ENCODE measurements at places on chromosomes 1 and 21.

DNA sequence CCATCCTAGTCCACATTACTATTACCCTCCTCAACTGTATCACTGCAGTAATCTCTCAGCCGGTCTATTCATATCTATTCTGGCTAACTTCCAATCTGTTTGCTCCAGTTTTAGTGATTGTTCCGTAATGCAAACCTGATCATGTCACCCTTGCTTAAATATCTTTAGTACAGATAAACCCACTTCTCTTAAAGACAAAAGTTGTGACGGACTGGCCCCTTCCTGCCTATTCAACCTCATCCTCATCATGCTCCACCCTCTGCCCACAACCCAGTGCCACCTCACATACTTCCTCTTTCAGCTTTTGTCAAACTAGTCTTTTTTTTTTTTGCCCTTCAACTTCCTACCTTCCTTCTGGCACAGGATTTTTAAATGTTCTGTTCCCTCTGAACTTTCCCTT is 2.8 kb upstream of the C1orf162 start:
- peak; percentile 61 for DNase-seq

- no peak for DNase-seq
These were observed at the start of gene CFAP74 for GRCh38 chr1:2003541-2004131. Gene CFAP74 (minus strand): TSS chr1:2003786. CDS start chr1:1990956, 12,830 bp downstream.

- DNase-seq, result no peak
These were observed 11.4 kb downstream of the HP1BP3 start for GRCh38 chr1:20775700-20776099.

DNA sequence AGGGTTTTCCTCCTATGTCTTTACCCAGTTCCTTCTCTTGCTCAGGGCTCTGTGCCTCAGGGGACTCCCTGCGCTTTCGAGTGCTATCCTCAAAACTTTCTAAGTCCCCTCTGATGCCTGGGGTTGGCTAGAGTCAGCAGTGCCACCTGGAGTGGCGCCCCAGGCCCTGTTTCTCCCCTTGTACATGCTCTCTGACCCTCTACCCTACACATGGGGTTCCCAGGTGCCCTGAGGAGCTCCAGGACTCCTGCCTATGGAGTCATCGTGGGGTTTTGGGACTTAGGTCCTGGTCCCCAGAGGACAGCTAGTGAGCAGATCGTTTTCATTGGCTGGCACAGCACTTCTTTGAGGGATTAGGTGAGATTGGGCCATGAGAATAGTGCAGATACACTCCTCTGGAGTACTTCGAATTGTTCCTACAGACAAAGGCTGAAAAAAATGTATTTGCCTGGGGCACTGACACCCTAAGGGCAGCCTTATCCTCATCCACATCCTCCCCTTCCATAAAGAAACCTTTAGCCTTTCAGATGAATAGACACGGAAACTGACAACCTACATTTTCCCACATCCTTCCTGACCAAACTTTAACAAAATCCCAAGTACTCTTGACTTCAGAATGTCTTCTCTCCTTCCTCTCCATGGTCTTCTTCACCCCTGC is 41.5 kb downstream of the LGR6 start:
- DNase-seq, result no peak

DNA sequence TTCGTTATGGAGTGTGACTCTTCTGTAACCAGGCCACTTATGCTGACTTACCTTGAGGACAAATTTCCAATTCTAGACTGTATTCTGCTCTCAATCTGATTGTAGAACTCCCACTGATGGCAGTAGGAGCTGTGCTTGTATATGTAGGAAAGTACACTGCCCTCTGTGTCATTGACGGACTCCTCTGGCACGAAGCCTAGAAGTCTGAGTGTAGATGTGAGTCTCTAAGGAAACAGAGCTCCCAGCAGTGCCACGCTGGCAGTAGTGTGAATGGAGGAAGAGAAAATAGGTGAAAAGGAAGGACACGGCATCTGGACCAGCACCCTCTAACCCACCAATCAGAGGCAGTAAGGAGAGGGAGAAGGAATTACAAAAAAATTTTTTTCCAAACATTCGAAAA is 130.4 kb upstream of the ADGRL2 start:
- DNase-seq, result no peak

GRCh38 chr21:35016071-35016470 is 33.0 kb downstream of the RUNX1 start:
- no peak for DNase-seq

- no peak for DNase-seq
These were observed 27.8 kb upstream of the CNTN2 start for GRCh38 chr1:205015241-205015640.

GRCh38 chr1:178434899-178435435 is 61.8 kb downstream of the CLEC20A start:
- DNase-seq, result no peak

GRCh38 chr1:63148825-63149645 is 173.3 kb upstream of the FOXD3 start:
- no peak for DNase-seq

GRCh38 chr21:25836396-25836795 is 101.6 kb downstream of the GABPA start:
- no peak for DNase-seq

- DNase-seq, result no peak
These were observed 49.7 kb upstream of the IFI44L start for GRCh38 chr1:78570539-78570938.

- DNase-seq, result no peak
These were observed 808.7 kb downstream of the NCAM2 start for GRCh38 chr21:21806711-21807597.

DNA sequence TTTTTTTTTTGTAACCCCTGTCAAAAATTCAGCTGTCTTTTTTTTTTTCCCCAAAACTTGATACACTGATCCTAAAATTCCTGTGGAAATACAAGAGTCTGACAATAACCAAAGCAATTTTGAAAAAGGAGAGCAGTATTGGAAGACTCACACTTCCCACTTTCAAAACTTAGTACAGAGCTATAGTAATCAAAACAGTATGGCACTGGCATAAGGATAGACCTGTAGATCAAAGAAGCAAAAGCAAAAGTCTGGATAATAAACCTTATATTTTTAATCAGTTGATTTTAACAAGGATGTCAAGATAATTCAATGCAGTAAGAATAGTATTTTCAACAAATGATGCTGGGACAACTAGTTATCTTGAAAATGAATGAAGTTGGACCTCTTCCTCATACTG is 17.3 kb downstream of the FBXO28 start:
- DNase-seq, result no peak

DNA sequence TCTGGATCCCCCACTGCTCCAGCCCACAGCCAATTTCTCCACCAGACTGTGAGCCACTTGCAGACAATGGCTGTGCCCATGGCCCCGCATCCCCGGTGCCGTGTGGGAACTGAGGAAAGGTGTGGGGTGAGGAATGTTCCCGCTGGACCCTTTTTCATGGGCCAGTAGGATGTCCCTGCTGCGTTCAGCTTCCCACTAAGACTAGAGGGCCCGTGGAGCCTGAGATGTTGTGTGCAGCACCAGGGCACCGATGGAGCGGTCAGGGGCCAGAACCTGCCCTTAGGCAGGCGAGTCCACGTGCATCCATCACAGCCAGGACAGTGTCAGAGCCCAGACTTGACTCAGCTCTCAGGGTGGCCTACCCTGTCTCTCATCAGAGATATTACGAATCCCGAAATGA is 105.7 kb upstream of the COL6A1 start:
- no peak for DNase-seq

DNA sequence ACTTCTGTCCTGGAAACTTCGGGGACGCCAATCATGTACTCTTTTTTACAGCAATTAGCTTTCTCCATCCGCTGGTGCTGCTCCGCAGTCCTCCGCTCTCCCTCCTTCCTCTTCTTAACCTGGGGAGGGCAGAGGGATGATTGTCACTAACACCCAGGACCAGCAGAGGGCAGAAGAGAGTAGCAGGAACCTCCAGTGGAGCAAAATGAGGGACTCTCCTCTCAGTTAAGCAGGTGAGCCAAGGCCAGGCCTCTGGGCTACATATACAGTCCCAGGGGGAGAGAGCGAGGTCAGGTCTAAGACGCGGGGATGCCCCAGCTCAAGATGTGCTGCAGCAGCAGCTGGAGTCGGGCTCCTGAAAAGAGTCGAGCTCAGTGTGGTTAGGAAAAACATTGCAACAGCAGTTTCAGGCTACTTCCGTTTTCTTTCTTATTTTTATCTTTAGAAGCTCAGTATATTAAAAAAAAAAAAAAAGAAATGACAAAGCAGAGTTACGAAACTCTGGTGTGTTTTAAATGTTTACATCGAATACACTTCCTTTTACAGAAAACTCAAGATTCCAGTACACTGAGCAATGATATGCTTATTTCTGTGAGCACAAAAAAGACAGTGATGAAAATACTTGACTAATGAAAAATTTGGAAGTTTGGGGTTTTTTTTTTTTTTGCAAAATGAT is 25.7 kb upstream of the NLRP3 start:
- peak; percentile 88 for DNase-seq

DNA sequence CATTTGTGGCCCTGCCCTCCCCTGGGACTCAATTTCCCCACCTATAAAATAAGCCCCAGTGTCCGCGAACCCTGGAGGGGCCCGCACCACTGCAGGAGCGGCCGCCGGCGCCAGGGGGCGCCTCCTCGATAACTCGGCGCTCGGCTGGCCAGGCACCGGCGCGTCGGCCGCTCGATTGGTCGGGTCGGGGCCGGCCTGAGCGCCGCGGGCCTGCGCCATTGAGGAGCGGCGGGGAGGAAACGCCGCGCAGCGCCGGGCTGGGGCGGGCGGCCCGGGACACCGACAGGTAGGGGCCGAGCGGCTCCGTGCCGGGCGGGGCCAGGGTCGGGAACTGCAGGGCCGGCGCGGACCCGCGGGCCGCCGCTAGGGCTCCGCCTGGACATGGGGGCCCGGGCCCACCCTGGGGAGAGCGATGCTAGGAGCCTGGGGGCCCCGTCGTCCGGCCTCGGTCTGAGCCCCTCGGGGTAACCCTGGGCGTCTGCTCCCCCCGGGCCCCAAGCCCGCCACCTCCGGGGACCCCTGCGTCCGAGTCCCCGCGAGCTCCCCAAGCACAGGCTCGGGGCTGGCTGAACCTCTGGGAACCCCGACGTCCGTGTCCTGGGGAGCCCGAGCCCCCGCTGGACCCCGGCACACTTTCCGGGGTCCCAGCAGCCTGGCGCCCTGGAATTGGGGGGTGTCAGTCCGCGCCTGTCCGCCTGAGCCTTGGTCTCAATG is at the start of gene VPS13D:
TSS of gene VPS13D (plus strand) at position 196 of the 714 bp plus-strand sequence. CDS start 4,237 bp downstream, outside the sequence.
- peak; percentile 85 for DNase-seq

GRCh38 chr1:182888736-182889531 is 49.8 kb downstream of the DHX9 start:
- no peak for DNase-seq

DNA sequence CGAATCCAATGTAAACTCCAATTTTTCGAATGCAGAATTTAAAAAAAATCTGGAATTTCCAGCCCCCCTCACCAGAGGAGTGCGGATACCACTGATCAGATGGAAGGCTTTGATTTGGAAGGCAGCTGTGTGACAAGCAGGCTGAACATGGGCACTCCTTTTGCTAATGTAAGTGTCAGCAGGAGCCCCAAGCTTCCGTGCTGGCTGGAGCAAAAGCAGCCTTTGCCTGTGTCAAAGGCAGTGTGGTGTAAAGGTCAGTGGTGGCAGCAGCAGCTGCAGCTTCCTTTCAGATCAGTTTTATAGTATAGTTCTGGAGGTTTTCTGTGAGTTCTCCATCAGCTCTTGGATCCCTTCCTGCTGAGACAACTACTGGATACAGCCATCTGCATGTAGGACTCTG is 259.9 kb downstream of the CTH start:
- DNase-seq, result no peak

- no peak for DNase-seq
These were observed 1190.9 kb upstream of the PRMT6 start for GRCh38 chr1:105865546-105865945.

DNA sequence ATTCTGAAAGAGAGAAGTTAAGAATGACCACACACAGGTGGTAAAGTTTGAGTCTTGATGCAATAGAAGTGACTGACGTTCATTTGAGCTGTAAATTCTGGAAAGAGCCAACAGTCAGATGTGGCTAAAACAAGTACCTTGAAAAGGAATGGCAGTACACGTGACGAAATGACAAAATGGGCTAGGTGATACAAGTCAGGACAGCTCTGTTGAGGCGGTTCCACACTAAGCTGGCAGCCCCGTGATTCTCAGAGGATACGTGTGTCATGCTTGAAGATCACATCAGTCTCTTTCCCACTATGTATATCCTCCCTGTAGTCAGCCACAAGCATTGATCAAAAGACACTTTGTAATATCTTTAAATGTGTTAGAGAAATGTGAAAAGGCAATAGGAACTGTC is 881.3 kb upstream of the ADGRL2 start:
- DNase-seq, result no peak

DNA sequence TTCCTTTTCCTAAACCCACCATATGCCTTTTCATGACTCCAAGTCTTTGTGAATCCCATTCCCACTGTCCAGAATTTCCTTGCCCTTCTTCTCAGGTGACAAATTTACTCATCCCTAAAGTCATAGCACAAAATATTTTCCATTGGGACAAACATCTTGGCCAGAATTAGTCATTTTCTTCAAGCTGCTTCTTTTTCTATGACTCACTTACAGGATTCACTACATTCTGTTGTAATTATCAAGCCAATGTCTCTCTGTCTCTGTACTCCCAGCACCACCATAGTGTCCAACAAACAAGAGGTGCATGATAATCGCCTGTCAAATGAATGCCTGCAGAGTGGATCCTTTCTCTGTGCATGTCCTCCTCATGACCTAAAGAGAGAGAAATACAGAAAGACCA is 37.8 kb downstream of the SGIP1 start:
- DNase-seq, result no peak

DNA sequence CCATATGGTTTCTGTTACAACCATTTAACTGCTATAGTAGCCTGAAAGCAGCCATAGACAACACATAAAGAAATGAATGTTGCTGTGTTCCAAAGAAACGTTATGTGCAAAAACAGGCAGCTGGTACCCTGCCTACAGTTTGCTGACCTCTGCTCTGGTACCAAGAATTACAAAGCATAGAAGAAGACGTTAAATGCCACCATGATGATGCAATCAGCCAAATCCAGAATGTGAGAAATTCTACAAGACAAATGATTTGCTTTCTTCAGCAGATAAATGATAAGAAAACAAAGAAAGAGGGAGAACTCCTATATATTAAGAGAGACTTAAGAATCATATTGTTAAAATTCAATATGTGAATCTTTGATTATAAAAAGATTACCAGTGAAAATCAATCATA is 97.8 kb upstream of the PDE4B start:
- no peak for DNase-seq

DNA sequence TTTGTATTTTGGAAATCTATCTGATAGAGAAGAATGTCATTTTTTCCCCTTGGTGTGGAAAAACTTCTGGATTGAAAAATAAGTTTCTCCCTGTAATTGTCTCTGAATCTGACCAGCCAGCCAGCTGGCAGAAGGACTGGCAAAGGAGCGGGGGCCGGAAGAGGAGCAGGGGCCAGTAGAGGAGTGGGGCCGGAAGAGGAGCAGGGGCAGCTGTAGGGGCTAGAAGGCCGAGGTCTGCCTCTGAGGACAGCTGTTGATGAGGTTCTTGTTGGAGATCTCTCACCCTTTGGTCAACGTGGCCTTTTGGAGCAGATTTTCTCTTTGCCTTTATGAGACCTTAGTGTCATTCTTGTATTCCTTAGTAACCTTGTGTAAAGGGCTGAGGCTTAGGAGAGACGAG is 121.8 kb downstream of the GALNT2 start:
- DNase-seq, result no peak

DNA sequence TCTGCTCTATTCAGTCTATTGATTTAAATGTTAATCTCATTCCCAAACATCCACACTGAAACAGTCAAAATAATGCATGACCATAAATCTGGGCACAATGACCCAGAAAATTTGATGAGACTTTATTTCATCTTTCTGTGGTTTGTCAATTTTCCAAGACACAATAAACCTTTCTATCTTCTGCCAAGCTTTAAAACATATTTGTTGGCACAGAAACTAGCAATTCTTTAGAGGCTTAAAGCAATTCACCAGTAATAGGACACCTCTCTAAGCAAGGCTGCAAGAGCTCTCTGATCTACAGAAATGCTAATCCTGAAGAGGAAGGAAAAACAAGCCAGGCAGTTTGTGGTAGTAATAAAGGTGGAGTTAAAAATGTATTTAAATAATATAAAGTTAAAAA is 113.7 kb downstream of the FCRL5 start:
- DNase-seq, result no peak
